NCI-H187 treated with DMSO at 0.1 percent for 48 hours (cell line): ENCODE measurements at places on chromosomes 7 and 10.

DNA sequence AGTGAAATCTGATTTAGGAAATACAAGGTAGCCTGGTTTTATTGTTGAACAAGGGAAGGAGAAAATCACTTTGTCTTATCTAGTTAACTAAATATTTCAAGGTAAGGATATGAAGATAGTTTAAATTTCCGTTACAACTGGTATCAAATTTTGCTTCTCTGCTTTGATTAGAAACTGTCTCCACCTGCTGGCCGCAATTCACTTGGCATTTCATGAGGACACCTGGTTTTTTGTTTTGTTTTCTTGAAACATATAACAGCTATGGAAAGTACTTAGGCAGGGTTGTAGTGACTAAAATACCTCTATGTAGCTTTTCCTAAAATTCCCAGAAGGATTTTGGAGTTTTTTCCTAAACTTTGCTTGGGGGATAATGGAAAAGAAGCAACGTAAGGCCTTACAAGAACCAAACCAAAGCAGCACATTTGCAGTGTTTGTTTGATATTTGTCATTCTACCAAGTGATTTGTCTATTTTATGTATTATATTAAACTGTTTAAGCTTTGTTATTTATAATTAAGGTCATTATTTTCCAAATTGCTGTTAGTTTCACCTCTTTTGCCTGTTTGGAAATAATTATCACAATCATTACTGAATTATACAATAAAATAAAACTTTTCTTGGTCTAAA is 73.6 kb downstream of the AHCYL2 start:
- no peak for DNase-seq

DNA sequence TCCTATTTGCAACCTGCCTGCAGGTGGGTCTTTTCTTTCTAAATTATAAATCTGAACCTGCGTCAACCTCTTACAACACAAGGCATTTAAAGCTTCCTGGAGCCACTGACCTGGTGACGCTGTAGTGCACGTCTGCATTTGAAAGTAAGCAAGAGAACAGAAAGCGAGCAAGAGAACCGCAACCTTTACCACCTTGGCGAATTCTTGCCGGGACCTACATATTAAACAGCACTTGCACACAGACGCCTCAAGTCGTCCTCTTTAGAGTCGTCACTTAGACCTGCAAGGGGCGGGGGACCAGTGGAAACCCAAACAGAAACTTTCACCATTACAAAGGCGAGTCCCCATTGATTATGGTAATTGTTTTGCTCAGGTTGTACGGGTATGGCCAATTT is 9.5 kb downstream of the GLI3 start:
- no peak for DNase-seq

DNA sequence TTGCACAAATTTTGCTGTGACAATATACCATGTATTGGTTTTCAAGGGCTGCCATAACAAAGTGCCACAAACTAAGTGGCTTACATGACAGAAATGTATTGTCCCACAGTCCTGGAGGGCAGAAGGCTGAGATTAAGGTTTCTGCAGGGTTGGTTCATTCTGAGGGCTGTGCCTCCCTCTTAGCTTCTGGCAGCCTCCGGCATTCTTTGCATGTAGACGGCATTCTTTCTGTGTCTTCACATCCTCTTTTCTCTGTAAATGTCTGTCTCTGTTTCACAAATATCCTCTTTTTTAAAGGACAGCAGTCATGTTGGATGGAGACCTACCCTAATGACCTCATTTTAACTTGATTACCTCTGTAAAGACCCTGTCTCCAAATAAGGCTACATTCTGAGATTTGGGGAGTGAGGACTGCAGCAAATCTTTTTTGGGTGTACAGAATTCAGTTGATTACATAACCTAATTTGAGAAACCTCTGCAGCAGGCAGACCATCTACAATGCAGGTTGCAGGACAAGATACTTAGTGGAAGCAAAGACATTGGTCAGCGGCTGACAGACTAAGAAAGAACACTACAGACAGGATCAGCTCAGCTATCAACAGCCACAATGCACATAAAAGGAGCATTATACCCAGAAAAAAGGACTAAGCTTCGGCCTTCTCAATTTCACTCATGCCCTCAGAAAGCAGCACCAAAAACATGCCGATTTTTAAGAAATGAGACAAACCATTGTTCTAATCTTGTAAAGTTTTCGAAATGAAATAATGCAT is 84.6 kb upstream of the FAM3C start:
- DNase-seq, result no peak

- DNase-seq, result no peak
These were observed 35.2 kb downstream of the PANK1 start for GRCh38 chr10:89609833-89610346.

- no peak for DNase-seq
These were observed 88.8 kb downstream of the NRBF2 start for GRCh38 chr10:63221950-63222349.

DNA sequence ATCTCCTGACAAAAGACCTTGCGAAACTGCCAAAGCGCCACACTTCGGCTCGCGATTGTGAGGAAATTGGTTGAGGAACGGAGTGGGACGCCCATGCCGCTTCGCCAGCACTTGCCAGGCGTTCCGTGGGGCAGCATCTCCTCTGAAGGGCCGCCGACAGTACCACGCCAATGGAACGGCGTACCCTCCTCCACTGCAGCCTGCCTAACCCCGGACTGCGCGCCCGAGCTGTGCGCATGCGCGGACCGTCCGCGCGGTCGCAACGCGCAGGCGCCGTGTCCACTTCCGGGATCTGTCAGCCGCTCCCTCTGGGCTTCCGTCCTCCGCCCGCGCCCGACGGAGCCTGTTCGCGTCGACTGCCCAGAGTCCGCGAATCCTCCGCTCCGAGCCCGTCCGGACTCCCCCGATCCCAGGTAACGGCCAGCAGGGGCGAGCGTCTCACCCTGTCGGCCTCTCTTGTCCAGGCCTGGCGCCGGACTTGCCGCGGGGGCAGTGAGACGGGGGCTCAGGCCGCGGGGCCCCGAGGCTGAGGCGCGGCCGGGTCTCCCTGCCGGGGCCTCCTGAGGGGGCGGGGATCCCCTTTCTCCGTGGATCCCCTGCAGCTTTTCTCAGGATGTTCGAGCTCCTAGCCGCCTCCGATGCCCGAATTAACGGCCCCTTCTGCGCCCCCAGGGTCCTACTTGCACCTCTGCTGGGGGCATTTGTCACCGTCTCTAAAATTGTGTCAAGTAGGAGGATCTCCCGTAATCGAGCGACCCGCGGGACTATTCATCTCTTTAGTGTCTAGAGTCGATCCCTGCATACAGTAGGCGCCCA is at the start of gene ARPC1A:
Gene ARPC1A, plus strand, starts transcription at position 307 of the 816 bp plus-strand sequence. CDS start 7,456 bp downstream, outside the sequence.
- peak; percentile 61 for DNase-seq

- DNase-seq, result no peak
These were observed 16.2 kb downstream of the PFKFB3 start for GRCh38 chr10:6218692-6219493.

GRCh38 chr7:2362385-2363088 is 7.9 kb downstream of the EIF3B start:
- DNase-seq, result no peak

- no peak for DNase-seq
These were observed 1.6 kb downstream of the ATOH7 start for GRCh38 chr10:68230268-68230667.

GRCh38 chr10:66834802-66835201 is 91.0 kb upstream of the LRRTM3 start:
- DNase-seq, result no peak
